ENCODE measurements at places on chromosomes 5 and 9. TPM values are rescaled to one million over a fixed set of nuclear protein-coding genes. Genes with fewer than 3 reads are reported as not detected.

MARCOL gene
- total RNA-seq = not detected

BTNL9 gene
- 2.5 TPM for total RNA-seq

TLX3 gene
- not detected for total RNA-seq

PAEP gene
- not detected for total RNA-seq

CDH12 gene
- not detected for total RNA-seq

CACFD1 gene
- total RNA-seq = 7.4 TPM

GDNF gene
- total RNA-seq = 0.80 TPM

PCDHA1 gene
- not detected for total RNA-seq

PCDHB10 gene
- total RNA-seq = 0.80 TPM

CERCAM gene
- total RNA-seq = 5.5 TPM

SLC46A2 gene
- total RNA-seq = 0.44 TPM

OR1Q1 gene
- not detected for total RNA-seq

OTP gene
- not detected for total RNA-seq

TAF11L5 gene
- total RNA-seq = not detected

CBY3 gene
- not detected for total RNA-seq

EGFL7 gene
- total RNA-seq = 13.0 TPM

PCDHA6 gene
- total RNA-seq = not detected

PCDHGA2 gene
- 0.68 TPM for total RNA-seq

PCDHA10 gene
- 0.08 TPM for total RNA-seq

LCN1 gene
- not detected for total RNA-seq

PCDHB13 gene
- total RNA-seq = 3.4 TPM

GLIPR2 gene
- 8.8 TPM for total RNA-seq

CLIC3 gene
- 154 TPM for total RNA-seq

NRARP gene
- 20.4 TPM for total RNA-seq

PRRX2 gene
- 1.5 TPM for total RNA-seq

TXNDC8 gene
- total RNA-seq = not detected

SLC1A1 gene
- 1.4 TPM for total RNA-seq

ENTPD8 gene
- total RNA-seq = not detected

CDO1 gene
- total RNA-seq = 0.20 TPM

SV2C gene
- 0.12 TPM for total RNA-seq

BTNL3 gene
- total RNA-seq = not detected

OLFML2A gene
- 12.3 TPM for total RNA-seq

TLE1 gene
- total RNA-seq = 12.0 TPM

WDR38 gene
- total RNA-seq = not detected

THBS4 gene
- total RNA-seq = 0.16 TPM

PRDM9 gene
- not detected for total RNA-seq

IRX1 gene
- total RNA-seq = 1.1 TPM

SHROOM1 gene
- 6.9 TPM for total RNA-seq

GGTA1 gene
- total RNA-seq = 7.1 TPM

RPL35 gene
- total RNA-seq = 1,741 TPM

EDIL3 gene
- 4.9 TPM for total RNA-seq

C5orf52 gene
- not detected for total RNA-seq

TMEM215 gene
- not detected for total RNA-seq

F2R gene
- total RNA-seq = 2.3 TPM

SLIT3 gene
- 3.5 TPM for total RNA-seq

PCDHB12 gene
- 0.72 TPM for total RNA-seq

SHC3 gene
- 1.4 TPM for total RNA-seq

SPINK6 gene
- 2.9 TPM for total RNA-seq

SPATA31E1 gene
- total RNA-seq = not detected

CDH9 gene
- not detected for total RNA-seq

S100Z gene
- 0.40 TPM for total RNA-seq

PCDHA2 gene
- total RNA-seq = 0.04 TPM

WNT8A gene
- total RNA-seq = not detected

ARSI gene
- total RNA-seq = 1.7 TPM

FOXD4L5 gene
- not detected for total RNA-seq

SPATA6L gene
- total RNA-seq = 3.1 TPM

CMYA5 gene
- total RNA-seq = 0.36 TPM

All from esophagus mucosa (tissue), 1 donor.